Epithelial cell of prostate (primary cell): ENCODE measurements at places on chromosomes 5 and 9.

GRCh38 chr5:153818626-153819025, 220.1 kb downstream of the FAM114A2 start:
- DNase-seq, result no peak

DNA sequence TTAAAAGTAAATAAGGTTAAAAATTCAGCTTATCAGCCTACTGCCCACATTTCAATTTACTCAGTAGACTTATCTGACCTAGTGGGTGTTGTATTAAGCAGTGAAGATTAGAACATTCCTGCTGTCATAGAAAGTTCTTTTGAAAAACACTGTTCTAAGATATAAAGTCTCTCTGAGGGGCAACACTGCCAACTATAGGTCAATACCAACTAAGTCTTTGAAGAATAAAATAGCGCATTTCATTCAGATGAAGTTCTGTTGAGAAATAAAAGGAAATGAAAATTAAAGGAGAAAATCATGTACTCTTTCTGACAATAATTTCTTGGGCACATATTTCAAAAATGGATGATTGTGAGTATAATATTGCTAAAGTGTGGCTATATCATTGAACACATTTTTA, 86.8 kb downstream of the PTPRD start:
- DNase-seq, result no peak

DNA sequence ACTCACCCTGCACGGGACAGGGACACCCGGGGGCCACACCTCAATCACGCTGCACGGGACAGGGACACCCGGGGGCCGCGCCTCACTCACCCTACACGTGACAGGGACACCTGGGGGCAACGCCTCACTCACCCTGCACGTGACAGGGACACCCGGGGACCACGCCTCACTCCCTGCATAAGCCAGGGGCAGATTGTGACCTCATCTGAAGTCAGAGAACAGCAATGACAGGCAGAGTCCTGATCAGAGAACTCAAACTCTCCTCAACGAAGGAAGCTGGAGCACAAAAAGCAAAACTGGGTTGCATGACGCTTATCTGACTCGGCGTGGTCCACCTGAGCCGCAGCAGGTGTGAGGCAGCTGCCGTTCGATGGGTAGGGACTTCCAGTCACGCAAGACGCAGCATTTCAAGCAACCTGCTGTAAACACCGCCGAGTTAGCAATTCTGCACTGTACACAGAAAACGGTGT, 3.2 kb downstream of the TERT start:
- DNase-seq, result no peak

DNA sequence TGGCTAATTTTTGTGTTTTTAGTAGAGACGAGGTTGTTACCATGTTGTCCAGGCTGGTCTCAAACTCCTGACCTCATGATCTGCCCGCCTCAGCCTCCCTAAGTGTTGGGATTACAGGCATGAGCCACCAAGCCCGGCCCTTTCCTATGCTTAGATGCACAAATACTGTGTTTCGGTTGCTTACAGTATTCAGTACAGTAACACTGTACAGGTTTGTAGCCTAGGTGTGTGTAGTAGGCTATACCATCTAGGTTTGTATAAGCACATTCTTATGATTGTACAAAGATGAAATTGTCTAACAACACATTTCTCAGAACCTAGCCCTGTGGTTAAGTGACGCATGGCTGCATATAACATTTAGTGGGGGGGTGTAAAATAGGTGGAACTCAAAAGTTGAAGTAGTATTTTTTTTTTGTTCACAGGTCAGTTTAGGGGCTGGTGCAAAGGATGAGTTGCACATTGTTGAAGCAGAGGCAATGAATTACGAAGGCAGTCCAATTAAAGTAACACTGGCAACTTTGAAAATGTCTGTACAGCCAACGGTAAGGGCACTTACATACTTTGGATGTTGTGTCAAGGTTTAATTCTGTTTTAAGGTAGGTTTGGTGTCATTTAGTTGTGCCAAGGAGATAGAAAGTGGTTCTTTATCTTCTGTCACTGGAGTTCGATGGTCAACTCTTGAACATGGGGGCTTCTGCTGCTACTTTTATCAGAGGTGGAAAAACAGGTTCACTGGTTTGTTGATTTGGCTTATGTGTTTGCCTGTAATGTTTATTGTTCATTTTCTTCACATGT, 3.4 kb downstream of the NPM1 start:
- DNase-seq, result no peak

- DNase-seq, result no peak
Observed at GRCh38 chr5:31967461-31967860, 206.7 kb downstream of the GOLPH3 start.

GRCh38 chr5:127385936-127386335, 95.3 kb downstream of the MEGF10 start:
- no peak for DNase-seq

- DNase-seq, result no peak
Observed at GRCh38 chr9:84493284-84493947, 152.9 kb upstream of the SLC28A3 start.
